ENCODE measurements at places on chromosomes 7 and 10.
A peak's percentile ranks its signal among the peaks of the same experiment; 100 is the strongest.

DNA sequence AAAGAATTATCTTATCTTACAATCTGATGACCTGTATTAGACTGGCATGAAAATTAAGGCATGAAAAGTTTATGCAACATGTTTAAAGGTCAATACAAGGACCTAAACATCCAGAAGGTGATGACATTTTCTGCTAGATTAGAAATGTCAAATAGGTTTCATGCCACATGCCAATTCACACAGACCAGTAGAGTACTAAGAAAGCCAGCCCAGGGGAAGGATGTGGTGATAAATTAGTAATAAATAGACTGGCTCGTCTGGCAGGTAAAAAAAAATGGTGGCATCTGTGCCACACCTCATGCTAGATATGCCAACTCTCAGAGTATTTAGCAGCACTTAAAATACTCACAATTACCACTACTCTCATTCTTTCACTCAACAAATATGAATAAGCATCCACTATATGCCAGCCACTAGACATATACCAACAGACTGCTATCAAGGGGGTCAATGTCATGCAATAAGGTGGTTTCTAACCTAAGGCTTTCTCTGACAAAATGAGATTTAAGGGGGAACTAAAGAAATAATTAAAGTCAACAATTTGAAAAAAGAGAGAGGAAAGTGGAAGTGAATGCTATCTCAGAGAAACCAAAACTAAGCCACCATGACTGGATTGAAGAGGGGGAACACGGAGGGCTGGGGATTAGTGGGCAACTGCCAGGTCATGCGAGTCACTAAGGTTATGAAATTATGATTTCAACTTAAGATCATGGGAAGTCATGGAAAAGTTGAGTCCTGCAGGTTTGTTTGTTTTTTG, 83.5 kb downstream of the SGMS1 start:
- DNase-seq: peak; percentile 70

GRCh38 chr10:32985775-32986350, 27.8 kb upstream of the ITGB1 start:
- no peak for DNase-seq

GRCh38 chr7:105876091-105876963, at the start of gene ATXN7L1:
Gene ATXN7L1, minus strand, starts transcription at chr7:105876599. Its CDS starts 41 bp downstream, at chr7:105876558.
- peak; percentile 87 for DNase-seq

GRCh38 chr7:67463983-67464382, 467.4 kb downstream of the TYW1 start:
- no peak for DNase-seq

DNA sequence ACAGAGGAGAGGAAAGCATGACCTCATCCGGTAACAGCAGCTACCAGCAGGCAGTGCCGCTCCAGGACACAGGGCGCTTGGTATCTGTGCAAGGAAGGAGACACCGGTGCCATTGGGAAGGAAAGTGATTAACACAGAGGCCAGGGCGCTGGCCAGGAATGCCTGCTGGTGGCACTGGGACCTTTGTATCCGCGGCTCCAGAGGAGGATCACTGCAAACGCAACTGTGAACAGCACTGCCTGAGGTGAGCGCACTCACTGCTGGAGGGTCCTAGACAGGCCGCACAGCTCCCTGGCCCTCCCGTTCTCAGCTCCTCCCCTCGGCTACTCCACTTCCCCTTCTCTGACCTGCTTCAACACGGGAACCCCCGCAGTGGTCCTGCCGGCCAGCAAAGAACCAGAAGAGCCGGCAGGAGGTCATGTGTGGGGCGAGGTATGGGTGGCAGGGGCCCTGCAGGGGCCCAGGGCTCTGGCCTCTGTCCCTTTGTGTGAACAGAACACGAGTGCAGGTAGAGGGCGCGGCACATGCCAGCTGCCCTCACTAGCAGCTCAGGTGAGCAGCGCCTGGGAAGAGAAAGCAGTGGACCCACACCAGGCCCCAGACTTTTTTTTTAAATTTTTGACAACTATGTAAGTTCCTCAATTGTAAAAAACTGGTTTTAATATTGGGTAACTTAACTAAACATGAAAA, 107.6 kb downstream of the VIPR2 start:
- no peak for DNase-seq

GRCh38 chr10:120749856-120750566, 101.2 kb upstream of the WDR11 start:
- no peak for DNase-seq

All from stimulated activated CD4-positive, alpha-beta T cell treated with anti-CD3 and anti-CD28 coated beads, Interleukin-1b, Interleukin-23, amount 100 ng/mL, for 48 hours (primary cell).